ENCODE measurements at places on chromosomes 5 and 9. TPM values are rescaled to one million over a fixed set of nuclear protein-coding genes. Genes with fewer than 3 reads are reported as not detected.

- DNase-seq: peak; percentile 81
Measured at GRCh38 chr9:108002371-108002956, 512.9 kb upstream of the KLF4 start.

- DNase-seq: peak; percentile 84
Measured at GRCh38 chr9:91395553-91396471, 27.8 kb downstream of the NFIL3 start.

DNA sequence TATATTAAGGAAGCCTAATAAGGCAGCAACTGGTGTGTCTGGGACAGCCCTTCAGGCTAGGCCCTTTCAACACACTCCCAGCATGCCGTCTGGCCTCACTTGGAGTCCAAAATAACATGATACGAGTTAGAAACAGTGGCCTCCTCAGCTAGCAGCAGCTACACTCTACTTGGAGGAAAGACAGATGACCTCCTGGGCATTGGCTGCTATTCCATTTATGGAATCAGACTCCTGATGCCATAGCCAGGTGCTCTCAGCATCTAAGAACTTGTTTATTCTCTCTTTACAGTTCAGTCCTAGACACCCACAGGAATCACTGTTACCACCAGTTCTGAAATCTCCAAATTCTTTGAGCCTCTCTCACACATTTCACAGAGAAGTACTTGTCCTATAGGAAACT, 31.8 kb downstream of the RUSC2 start:
- DNase-seq: peak; percentile 77

DNA sequence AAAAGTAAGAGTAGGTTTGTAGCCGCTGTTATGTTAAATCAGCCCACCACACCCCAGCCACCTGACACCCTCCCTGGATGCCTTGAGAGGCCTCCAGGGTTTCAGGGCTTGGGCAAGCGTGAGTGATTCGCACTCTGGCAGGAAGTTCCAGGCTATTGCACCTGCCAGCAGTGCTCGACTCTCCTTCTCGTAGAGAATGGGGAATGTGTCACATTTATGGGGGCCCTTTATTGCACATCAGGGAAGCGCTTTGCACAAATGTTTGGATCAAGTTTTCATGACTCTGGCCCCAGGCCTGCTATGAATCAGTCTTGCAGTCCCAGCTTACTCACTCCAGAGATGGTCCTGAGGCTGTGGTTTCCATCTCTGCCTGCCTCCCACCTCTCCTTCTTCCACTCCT, 66.1 kb upstream of the ADRA1B start:
- DNase-seq: peak; percentile 68

DNA sequence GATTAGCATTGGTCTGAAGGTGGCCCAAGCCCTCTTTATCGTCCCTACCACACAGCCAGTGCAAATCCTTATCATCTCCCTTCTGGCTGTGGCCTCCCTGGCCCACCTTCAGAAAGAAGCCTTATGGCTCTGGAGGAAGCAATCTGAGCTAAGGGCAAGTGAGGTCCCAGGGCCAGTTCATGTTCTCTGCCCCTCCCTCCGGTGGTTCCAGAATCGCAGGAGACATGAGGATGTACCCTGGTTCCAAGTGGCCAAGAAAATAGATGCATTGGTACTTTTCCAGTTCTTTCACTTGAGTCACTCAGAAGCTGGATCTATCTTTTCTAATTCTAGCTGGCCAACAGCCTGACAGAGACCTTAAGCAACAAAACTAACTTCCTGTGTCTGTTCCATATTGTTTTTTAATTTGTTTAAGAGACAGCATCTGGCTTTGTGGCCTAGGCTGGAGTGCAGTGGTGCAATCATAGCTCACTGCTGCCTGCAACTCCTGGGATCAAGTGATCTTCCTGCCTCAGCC, 60.7 kb downstream of the LHFPL2 start:
- peak; percentile 74 for DNase-seq

DNA sequence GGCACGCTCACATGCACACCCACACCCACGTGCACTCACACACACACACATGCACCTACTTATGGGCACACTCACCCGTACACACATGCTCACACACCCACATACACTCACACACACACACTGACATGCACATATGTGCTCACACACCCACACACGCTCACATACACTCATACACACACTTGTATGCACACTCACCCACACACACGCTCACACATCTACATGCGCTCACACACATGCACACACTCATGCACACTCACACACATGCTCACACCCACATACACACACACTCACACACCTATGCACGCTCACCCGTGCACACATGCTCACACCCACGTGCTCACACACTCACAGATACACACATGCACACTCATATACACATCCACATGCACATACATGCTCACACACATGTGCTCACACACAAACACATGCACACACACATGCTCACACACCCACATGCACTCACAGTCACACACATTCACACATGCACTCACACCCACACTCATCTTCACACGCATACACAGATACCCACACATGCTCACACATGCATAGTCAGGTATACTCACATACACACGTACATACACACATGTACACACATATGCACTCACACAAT, 138.3 kb downstream of the OLFM1 start:
- no peak for DNase-seq

TRPM6 gene
- total RNA-seq: under 0.01 TPM
